MG63 (cell line): ENCODE measurements at places on chromosomes 7 and 10. TPM values are rescaled to one million over a fixed set of nuclear protein-coding genes. Genes with fewer than 3 reads are reported as not detected.

- DNase-seq, result no peak
These were observed 80.3 kb upstream of the SEM1 start for GRCh38 chr7:96789914-96790313.

Gene GHRHR
- total RNA-seq, result not detected in 2 replicates

DNA sequence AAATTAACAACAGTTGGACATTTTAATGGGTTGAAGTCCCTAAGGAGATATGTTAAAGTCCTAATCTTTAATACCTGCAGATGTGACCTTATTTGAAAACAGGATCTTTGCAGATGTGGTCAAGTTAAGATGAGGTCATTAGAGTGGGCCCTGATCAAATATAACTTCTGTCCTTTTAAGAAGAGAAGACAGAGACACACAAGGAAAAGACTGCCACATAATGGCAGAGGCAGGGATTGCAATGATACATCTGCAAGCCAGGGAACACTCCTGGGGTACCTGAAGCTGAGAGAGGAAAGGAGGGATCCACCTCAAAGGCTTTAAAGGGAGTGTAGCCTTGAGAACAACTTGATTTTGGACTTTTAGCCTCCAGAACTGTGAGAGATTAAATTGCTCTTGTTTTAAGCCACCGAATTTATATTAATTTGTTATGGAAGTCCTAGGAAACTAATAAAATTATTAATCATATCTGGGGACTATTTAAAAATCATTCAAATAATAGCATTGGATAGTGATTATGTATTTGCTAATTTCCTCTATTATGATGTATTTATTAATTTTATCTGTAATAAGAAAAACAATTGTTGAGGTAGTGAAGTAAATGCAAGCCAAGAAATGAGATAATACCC is 700.0 kb upstream of the PCDH15 start:
- DNase-seq, result peak; percentile 22

DNA sequence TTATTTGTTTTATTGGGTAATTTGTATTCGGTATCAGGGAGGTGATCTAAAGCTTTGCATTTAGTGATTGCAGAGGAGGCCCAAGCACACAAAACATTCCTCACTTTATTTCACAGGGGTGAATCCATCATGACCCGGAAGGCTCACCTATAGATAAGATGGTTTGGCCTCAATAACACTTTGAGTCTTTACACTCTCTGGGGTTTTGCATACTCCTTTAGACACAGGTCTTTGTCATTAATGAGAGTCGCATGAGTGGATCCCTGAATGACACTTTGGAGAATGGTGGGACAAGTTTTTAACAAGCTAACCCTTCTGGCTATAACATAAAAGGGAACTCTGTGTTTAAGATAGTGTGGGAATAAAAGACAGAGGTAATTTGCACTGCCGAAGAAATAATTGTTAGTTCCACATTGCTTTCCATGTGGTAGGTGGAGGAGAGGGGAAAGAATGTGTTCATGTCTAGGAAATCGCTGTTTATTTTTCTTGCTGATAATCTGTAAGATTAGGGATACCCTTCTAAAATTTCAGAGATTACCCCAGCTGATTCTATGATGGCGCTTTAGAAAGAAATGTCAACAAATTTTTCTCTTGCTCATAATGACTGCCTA is 455.8 kb downstream of the TFEC start:
- no peak for DNase-seq

- DNase-seq, result no peak
These were observed 41.2 kb downstream of the ADCYAP1R1 start for GRCh38 chr7:31093282-31093681.

Gene FAM24B
- 0.72 TPM in 1 of 2 replicates, not detected in the other for total RNA-seq

- DNase-seq, result no peak
These were observed 9.1 kb downstream of the CHRM2 start for GRCh38 chr7:136877509-136877908.

- peak; percentile 59 for DNase-seq
These were observed 145.4 kb downstream of the NEURL1 start for GRCh38 chr10:103638948-103639347.

Gene GIMAP4
- total RNA-seq, result not detected in 2 replicates

DNA sequence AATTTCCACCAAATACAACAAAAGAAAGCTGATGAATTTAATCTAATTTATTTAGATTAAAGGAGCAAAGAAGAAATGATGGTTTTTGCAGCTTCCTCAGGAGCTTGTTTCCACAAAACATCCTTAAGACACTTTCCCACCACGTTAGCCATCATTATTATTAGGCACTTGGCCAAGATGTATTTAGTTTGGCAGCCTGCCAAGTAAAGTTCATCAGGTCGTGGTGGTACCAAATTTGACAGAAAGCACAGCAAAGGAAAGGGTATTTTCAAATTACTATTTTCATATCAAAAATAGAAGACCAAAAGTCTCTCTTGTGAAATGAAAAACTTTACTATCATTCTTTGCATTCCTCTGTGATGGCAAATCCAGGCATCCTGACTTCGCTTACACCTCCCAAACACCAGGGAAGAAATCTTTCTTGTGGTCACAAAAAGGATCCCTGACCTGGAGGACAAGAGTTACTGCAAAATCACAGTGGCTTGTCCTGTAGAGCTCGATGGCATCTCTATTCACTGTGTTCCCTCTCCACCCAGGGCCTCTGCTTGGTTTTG is 123.1 kb upstream of the INHBA start:
- DNase-seq, result no peak

Gene PTF1A
- not detected in 2 replicates for total RNA-seq

DNA sequence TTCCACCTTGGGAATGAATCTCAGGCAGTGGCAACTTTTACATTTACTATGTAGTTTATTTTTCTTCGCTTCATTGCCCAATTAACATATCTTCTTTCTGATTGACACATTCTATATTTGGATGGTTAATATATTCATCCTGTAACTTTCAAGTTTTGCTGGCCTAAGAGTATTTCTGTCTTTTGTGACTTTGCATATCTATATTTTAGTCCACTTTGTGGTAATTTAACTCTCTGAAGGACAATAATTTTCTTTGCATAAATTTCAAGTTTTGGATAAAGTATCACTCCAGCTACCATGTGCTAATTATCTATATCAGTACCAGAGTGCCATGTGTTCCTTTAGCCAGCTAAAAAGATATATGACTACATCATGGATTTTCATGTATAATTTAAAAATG is 151.5 kb upstream of the KAT6B start:
- DNase-seq, result no peak

Gene CFAP70
- total RNA-seq, result 2.8 and 4.1 TPM in 2 replicates

- no peak for DNase-seq
These were observed 121.3 kb downstream of the MYL10 start for GRCh38 chr7:101507791-101508252.

GRCh38 chr10:105112862-105113261 is 471.8 kb downstream of the SORCS3 start:
- no peak for DNase-seq

Gene CALHM1
- total RNA-seq, result not detected in 2 replicates

- no peak for DNase-seq
These were observed 24.5 kb downstream of the RNF32 start for GRCh38 chr7:156665101-156665500.

DNA sequence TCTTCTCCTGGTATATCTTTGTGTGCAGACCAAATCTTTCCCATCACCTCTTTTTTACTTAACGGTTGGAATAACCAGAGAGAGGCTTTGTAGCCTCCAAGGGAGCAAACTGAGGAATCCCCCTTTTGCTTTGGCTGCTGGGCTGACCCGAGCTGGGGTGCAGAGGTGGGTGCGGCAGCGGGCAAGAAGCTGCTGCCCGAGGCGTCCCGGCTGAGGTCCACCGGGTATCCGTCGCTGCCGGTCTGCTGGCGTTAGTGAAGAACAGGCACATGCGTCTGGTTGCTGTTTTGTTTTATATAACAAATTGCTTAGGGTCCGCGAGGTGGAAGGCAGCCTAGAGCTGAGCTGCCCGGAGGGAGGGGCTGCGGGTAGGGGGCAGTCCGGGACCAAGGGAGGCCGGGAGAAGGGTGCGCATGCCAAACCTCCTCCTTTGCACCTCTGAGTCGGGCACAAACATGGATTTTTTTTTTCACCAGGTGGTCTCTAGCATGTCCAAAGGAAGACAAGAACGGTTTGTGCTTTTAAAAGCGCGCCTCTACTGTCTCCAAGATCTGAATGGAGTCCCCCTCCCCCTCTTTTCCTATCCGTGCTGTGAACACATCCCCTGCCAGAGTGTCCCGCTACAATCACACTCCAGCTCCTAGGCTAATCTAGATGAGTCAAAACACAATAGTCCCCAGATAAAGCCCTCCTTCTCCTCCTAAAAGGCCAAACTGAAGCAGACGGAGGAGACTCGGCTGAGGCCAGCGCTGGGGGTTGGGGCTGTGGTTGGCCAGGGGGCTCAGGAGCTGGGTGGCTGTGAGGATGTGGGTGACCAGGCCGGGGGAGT is 6.8 kb upstream of the GATA3 start:
- no peak for DNase-seq

- DNase-seq, result no peak
These were observed 7.7 kb upstream of the INSIG1 start for GRCh38 chr7:155289949-155290501.

Gene TAC1
- total RNA-seq, result not detected in 2 replicates

DNA sequence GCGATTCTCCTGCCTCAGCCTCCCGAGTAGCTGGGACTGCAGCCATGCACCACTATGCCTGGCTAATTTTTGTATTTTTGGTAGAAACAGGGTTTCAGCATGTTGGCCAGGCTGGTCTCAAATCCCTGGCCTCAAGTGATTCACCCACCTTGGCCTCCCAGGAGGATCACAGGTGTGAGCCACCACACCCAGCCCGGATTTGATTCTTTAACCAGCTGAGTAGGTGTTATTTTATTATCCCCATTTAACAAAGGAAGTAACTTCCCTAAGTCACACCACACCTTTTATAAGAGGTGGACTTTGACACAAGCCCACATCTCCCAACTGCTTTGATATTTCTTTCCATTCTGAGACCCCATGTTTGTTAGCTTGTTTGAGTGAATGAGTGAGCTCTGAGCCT is 25.0 kb downstream of the SLC25A28 start:
- DNase-seq, result no peak

GRCh38 chr10:110171032-110171431 is 36.4 kb upstream of the MXI1 start:
- DNase-seq, result no peak

GRCh38 chr10:109899356-109900331 is 23.7 kb downstream of the XPNPEP1 start:
- peak; percentile 57 for DNase-seq

Gene IDI2
- total RNA-seq, result not detected in 2 replicates

Gene MBL2
- not detected in 2 replicates for total RNA-seq

GRCh38 chr7:91352091-91352490 is 87.9 kb downstream of the FZD1 start:
- DNase-seq, result no peak

DNA sequence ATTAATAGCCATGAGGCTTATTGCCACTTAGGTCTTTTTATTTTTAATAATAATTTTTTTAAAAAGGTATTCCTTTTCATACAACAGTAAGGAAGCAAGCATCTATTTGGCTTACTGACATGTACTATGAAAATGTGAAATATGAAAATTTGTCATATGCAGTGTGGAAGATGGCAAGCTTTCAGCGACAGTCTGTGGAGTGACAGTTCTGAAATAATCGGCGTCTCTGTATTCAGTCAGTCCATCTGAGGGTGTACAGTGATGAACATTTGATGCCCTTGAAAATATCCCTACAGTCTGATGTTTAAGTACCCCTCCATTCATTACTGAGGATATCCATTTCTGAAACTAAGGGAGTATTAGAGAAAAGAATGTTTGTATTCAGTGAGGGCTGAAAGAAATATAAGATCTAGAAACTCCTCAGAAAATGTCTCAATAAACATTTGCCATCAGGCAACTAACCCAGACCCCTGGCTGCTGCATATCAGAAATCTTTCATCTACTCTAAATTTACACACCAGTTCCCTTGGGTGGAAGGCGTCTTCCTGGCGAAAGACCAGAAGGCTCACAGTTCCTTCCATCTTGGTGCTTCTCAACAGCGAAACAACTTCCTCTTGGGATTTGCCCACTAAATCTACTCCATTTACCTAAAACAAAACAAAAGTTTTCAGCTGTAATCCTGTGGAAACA is 440.6 kb downstream of the PARD3 start:
- DNase-seq, result no peak

- no peak for DNase-seq
These were observed 10.8 kb upstream of the SRI start for GRCh38 chr7:88230646-88231045.

Gene HOXA2
- 0.35 TPM in 1 of 2 replicates, not detected in the other for total RNA-seq

DNA sequence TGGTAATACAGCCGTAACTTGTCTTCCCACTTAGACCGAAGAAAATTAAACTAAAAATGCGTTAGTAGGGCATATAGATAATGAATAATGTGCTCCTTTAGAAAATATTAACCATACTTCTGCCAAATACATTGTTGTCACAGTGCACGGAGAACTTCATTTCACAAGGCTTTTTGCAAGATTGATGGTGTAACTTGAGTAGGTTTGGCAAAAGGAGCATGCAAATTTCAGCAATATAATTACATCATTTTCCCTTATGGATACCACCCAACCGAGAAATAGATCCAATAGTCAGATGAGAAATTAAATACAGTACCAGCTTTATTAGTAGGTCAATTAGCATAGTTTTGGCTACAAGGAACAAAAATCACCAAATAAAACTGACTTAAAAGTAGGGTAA is 792.6 kb upstream of the C7orf33 start:
- DNase-seq, result no peak

Gene SRRM3
- total RNA-seq, result 1.2 and 1.4 TPM in 2 replicates

DNA sequence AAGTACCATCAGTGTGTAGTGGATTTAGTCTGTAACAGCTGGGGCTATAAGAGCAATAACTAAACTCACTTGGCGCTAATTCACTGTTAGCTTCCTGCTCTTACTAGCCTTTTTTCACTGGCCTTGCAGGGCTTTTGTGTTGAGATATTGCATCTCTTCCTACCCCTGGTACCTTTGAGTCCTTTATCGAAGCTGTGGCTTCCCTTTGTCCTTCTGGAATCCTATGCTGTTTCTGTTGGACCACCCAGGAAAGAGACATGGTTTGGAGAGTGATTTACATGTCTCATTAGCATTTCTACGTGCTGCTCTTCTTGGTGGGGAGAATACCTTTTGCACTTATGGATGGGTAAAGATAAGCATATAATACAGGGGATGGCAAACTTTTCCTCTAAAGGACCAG is 103.8 kb downstream of the MLLT10 start:
- DNase-seq, result no peak

DNA sequence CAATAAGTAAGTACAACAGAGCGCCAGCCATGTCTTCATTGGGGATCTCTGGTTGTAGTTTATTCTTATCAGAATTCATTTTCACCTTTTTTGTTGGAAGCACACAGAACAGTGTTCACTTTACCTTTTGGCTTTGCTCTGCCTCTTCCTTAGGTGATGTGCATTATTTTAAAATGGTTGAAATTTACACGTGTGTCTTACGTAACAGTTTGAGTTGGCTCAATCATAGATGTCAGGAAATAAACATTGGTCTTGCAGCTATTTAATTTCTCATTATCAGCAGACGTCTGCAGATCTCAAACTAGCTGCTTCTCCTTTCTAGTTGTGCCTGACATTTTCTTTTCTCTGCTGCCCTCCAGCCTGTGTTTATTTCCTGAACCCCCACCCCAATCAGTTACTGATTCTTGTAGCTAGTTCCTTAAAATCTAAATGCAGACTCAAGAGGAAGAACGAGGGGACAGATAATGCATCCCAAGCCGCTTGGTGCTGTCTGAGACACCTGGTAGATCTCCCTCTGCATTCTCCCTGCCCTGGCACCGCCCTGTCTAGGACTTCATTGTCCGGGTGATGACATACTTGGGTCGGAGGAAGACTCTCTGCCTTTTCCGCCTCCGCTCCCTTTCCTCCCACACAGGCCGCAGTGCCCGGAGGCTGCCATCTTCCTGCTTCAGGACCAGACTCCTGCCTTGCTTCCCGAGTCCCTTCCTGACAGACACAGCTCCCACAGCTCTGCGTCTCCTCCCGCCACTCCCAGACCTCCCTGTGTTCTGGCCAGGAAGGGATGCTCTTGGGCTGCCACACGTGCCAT is 108.2 kb downstream of the ANKRD61 start:
- no peak for DNase-seq

Gene PTPRZ1
- total RNA-seq, result not detected in 2 replicates

Gene PODXL
- total RNA-seq, result 1.0 and 1.2 TPM in 2 replicates
